ENCODE measurements at places on chromosomes 13 and 19.
A peak's percentile ranks its signal among the peaks of the same experiment; 100 is the strongest.

DNA sequence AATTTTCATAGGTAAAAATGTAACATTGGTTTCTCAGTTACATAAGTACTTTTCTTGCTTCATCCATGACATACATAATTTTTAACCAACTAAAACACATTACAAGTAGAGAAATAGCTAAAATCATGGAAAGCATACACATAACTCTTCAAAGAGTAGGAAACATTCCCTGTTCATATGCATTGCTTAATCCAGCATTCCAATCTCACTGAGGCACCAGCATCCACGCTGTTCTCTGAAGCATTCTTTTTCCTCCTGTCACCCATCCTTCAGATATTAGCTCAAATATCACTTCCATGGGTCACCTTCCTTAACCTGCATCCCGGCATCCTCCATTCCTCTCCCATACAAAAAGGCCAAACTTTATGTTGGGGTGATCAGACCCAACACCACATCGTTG, 79.1 kb downstream of the ZNF254 start:
- no peak for DNase-seq

GRCh38 chr13:45630791-45631190, 15.3 kb upstream of the ERICH6B start:
- no peak for DNase-seq

DNA sequence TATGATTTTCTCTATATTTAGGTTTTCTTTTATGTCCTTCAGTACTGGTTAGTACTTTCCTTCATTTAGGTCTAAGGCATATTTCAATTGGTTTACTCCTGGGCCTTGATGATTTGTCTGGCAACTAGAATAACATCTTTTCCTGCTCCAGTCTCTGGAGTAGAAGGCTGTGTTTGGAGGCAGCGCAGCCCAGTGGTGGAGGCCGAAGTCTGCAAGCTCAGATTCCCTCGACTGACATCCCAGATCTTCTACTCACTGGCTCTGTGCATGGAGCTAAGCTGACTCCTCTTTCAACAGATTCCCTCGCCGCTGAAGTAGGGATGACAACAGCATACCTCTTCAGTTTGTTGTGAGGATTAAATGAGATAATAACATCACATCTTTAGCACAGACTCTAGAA, 141.0 kb downstream of the RAP2A start:
- DNase-seq = no peak

- DNase-seq = no peak
Observed at GRCh38 chr13:33165787-33166186, 119.8 kb downstream of the STARD13 start.

- no peak for DNase-seq
Observed at GRCh38 chr13:38914070-38914469, 76.6 kb downstream of the STOML3 start.

DNA sequence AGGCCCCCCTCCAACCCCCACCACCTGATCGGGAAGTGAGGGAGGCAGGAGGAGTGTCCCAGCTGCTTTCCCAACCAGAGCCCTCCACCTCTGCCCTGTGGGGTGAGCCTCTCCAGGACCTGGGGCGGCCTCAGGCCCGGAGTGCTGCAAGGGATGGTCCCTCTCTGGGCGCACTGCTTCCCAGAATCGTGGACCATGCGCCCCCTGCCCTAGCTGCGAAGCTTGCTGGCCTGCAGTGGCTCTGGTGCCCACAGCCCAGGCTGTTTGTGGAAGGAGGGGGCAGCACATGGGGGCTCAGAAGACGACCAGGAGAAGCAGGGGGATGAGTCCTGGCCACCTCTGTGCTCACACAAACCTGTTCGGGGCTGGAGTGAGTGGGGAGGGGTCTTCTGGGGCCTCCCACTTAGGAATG, 33.6 kb downstream of the CEBPG start:
- DNase-seq = no peak

- no peak for DNase-seq
Observed at GRCh38 chr19:23075031-23075733, 41.6 kb upstream of the ZNF730 start.

GRCh38 chr19:55579766-55580621, 654 bp downstream of the ZNF579 start:
- no peak for DNase-seq

- peak; percentile 16 for DNase-seq
Observed at GRCh38 chr19:40144947-40145748, 46.1 kb upstream of the MAP3K10 start.

DNA sequence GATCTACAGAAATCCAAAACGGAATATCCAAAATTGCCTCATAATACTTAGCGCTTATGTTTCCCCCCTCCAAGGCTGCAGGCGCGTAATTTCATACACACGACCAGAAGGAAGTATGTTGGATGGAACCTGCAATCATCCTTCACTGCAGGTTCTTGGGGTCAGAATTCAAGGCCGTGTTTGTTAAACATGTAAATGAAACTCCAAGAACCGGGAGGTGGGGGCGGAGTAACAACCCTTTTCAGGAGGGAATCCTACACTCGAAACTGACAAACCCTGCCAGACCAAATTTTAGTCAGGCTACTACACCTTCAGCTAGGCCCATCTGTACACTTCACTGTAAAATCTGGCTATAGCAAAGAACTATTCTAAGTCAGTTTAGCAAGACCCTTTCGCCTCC, 1.3 kb downstream of the ZNF607 start:
- no peak for DNase-seq

DNA sequence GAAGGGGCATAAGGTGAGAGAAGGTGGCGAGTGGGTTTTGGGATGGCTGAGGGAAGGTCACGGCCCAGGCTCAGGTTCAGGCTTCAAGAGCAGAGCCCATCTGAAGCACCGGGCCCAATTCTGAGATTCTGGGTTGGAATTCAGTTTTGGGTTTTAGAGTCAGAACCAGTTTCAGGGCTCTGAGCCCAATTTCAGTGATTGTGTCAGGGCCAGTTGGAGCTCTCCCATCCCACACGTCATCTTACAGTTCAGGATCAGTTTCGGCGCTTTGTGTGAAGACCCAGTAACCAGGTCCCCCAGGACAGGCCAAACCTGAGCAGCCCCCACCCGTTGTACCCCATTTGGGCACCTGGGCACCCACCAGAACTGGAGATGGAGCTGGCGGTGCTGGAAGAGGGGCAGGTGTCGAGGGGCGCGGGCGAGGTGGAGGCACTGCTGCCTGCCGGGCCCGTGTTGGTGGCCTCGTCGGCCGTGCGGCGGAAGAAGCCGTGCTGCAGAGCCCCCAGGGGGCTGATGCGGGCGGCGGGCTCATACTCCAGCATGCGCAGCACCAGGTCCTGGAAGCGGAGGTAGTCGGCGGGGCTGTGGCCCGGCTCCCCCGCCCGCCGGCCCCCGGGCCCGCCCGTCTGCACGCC, 7.5 kb downstream of the DYRK1B start:
- DNase-seq = no peak

GRCh38 chr19:688992-689391, 6.3 kb downstream of the PRSS57 start:
- no peak for DNase-seq

GRCh38 chr13:72839831-72840426, 58.0 kb downstream of the PIBF1 start:
- peak; percentile 44 for DNase-seq

DNA sequence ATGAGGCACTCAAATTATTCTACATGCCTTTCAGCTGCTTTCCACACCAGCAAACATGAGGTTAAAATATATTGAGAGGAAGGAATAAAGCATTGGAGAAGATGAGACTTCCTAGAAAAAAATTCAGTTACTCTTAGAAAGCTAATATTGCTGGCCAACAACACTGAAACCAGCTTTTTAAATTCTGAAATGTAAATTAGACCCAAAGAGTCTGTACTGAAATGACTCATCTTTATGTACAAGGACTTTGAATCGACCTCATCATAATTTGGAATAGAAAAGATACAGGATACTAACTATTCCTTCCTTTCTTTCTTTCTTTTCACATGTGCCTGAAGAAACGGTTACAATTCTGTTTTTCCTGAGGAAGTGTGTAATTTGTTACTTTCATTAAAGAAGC, 6.5 kb upstream of the HSPH1 start:
- no peak for DNase-seq

GRCh38 chr19:1038978-1039645, 795 bp upstream of the ABCA7 start:
- no peak for DNase-seq

GRCh38 chr19:11164879-11165406, 9.4 kb upstream of the SPC24 start:
- no peak for DNase-seq

GRCh38 chr13:67651908-67652465, 421.9 kb upstream of the PCDH9 start:
- no peak for DNase-seq

- DNase-seq = peak; percentile 41
Observed at GRCh38 chr19:2631213-2631821, 71.2 kb downstream of the GNG7 start.

GRCh38 chr19:28843761-28844492, 369.0 kb downstream of the UQCRFS1 start:
- DNase-seq = no peak

DNA sequence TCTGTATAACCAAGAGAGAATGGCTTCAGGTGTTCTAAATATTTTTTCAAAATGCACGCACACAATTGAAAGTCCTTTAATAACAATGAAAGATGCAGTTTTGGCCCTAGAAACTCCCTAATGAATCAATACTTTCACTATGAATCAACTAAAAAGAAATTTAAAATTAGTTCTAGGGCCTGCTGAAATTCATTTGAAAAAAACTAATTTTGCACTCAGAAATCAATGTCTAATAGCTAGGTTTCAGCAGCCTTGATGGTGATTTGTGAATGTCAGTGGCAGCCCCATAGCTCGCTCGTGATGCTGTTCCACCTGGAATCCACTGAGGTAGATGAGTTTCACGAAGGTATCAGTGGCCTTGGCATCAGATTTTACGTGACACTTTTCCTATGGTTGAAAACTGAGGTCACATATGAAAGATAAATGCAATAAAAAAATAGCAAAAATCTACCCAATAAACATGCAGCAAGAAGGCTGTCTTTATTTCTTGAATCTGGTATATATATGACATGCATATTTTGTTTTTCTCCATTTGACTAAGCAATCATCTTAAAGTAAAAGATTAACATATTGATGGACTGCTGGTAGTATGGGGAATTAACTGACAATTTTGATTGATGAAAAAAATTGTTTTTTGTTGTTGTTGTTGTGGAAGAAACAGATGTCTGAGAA, 141.0 kb downstream of the AKAP11 start:
- DNase-seq = no peak

DNA sequence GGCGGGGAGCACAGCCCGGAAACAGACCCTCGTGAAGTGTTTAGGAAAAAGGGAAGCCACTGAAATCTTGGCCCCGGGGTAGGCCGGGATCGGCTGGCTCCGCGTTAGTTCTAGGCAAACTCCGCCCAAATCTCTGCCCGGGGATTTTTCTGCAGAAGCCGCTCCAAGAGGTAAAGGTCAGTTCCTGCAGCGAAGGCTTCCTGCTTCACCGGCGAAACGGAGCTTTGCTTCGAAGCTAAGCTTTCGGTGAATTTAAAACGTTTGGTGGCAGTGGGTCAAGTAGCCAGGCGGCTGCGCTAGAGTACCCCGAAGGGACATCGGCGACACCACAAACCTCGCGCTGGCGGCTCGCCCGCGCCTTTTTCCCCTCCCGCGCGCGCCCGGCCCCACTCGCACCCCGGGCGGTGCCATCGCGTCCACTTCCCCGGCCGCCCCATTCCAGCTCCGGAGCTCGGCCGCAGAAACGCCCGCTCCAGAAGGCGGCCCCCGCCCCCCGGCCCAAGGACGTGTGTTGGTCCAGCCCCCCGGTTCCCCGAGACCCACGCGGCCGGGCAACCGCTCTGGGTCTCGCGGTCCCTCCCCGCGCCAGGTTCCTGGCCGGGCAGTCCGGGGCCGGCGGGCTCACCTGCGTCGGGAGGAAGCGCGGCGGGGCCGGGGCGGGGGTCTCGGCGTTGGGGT, 441 bp downstream of the GJB2 start:
- no peak for DNase-seq

GRCh38 chr13:74077375-74077774, 56.8 kb downstream of the KLF12 start:
- no peak for DNase-seq

DNA sequence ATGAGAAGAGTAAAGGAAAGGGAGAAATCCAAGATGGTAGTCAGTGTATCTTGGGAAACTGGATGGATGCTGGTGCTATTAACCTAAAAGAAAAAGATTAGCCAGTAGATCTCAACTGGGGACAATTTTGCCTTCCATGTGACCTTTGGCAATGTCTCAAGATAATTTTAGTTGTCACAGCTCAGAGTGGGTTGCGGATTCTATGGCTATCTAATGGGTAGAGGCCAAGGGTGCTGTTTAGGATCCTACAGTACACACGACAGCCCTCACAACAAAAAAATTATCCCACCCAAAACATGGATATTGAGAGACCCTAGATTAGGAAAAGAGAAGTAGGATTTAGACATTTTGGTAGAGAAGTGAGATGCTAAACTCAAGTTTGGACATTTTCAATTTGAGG, 258.9 kb downstream of the GPC5 start:
- DNase-seq = no peak

DNA sequence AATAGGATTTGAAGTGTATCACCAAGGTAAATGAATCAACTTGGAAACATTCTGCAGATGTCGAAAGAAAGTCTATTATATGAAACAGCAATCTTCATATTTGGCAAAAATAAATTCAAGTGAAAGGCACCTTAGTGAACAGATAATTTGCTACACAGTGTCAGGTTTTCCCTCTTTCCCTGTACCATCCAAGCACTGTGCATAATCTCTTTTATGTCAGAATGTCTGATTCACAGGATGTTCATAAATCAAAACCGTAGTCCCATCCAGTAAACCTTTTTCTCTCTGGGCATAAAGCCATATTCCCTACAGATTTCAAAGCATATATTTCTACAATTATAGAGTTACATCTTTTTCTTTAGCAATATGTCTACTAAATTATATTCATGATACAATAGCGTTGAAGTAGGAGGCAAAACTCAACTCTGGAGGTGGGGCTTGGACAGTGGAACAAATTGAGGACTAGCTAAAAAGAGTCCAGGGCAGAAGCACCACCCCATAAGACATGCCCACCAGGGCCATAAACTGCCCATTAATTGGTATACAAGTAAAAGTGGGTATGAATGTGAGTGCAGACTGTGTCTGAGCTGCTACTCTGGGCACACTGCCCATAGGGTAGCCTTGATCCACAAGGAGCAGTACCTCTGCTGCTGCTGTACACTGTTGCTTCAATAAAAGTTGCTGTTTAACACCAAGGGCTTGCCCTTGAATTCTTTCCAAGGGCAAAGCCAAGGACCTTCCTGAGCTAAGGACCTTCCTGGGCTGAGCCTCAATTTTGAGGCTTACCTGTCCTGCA, 72.1 kb upstream of the MYCBP2 start:
- DNase-seq = no peak

- no peak for DNase-seq
Observed at GRCh38 chr19:48295458-48295857, 25.6 kb downstream of the ZNF114 start.

DNA sequence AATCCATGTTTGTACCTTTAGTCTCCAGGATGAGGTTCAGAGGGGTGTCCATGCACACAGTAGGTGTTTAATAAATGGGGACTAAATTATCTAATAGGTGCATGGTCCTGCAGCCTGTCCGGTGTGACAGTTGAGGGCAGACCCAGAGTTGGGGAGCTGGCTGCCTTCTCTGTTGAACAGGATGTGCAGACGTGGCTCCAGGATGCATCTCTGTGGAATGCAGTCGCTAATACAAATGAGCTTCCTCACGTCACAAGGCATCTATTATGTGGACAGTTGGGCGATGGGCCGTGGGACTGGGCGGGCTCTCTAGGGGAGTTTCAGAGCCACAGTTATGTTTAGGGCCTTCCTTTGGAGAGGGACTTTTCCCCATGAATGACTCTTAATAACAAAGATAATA, 71.0 kb downstream of the SIPA1L3 start:
- no peak for DNase-seq

GRCh38 chr19:52028780-52029123, 573 bp upstream of the ZNF614 start:
- no peak for DNase-seq
